ENCODE measurements at places on chromosomes 1 and 21.

GRCh38 chr1:97385536-97386277, 535.1 kb downstream of the DPYD start:
- DNase-seq, result no peak
- H3K4me3 ChIP-seq, result no peak overlapping the region
- H3K27me3 ChIP-seq, result no peaks in the 10 kb centered on the region
- peaks cover 28% of the 10 kb centered on the region for H3K36me3 ChIP-seq

- H3K27ac ChIP-seq, result peak overlapping the region; percentile 30
- H3K36me3 ChIP-seq, result no peaks in the 10 kb centered on the region
- H3K4me1 ChIP-seq, result peaks cover 16% of the 10 kb centered on the region
- peak; percentile 62 for DNase-seq
- peaks cover 15% of the 10 kb centered on the region for H3K27me3 ChIP-seq
These were observed 204.3 kb downstream of the KCNJ6 start for GRCh38 chr21:37711836-37712568.

DNA sequence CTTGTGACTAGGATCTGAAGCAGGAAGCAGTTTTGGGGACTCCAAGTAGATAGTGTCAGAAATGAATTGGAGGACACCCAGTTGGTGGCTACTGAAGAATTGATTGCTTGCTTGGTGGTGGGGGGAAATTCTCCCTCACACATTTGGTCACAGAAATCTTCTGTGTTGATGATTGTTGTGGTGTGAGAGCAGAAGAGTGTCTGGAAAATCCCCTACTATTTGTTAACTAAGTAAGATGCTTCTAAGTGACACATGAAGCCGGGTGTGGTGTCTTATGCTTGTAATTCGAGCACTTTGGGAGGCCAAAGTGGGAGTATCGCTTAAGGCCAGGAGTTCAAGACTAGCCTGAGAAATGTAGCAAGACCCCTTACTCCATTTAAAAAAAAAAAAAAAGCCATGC, 22.5 kb upstream of the IPP start:
- peaks cover 3% of the 10 kb centered on the region for H3K27me3 ChIP-seq
- no peak overlapping the region for H3K27ac ChIP-seq
- DNase-seq, result no peak
- peaks cover 17% of the 10 kb centered on the region for H3K4me1 ChIP-seq
- H3K4me3 ChIP-seq, result no peak overlapping the region

GRCh38 chr1:202155478-202156021, 4.9 kb downstream of the PTPN7 start:
- H3K27ac ChIP-seq, result no peak overlapping the region
- peaks cover 10% of the 10 kb centered on the region for H3K4me1 ChIP-seq
- no peaks in the 10 kb centered on the region for H3K36me3 ChIP-seq
- H3K4me3 ChIP-seq, result no peak overlapping the region

DNA sequence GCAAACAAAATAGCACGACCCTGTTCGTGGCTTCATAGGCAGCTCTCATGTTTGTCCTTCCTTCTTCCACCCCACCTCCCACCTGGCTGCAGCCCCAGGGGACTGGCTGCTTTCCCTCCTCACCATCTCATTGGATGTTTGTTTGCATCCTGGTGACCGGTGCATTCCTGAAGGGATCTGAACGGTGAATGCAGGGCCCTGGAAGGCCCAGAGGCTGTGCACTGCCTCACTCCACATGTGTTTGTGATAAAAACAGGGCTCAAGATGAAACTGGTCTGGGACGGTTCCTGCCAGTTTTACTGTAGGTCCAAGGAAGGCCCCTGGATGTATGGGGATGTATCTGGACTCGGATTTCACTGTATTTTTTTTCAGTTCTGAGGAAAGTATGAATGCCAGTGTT, 42.8 kb downstream of the CNN3 start:
- H3K4me1 ChIP-seq, result peaks cover 27% of the 10 kb centered on the region
- H3K27me3 ChIP-seq, result 0 out of 2 replicates have a peak, but pooled peaks cover 5% of the 10 kb centered on the region
- DNase-seq, result peak; percentile 80
- no peaks in the 10 kb centered on the region for H3K36me3 ChIP-seq

DNA sequence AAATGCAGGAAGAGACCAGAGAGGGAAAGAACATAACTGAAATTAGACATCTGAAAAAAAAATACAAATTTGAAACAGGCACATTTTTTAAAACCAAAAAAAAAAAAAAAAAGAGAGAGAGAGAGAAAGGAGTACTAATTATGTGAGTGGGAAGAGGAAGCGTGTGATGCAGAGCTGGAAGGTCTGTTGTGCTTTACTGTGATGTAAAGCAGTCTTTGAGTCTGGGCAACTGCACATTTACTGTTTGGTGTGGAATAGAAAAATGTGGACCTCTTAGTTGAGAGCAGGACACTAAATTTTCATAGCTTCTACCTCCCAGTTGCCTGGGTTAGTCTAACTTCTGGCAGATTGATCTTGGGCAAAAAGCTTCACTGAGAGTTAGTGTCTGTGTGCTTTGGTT, 16.5 kb downstream of the LHX9 start:
- H3K4me3 ChIP-seq, result no peak overlapping the region
- no peaks in the 10 kb centered on the region for H3K27me3 ChIP-seq
- H3K36me3 ChIP-seq, result peaks cover 31% of the 10 kb centered on the region
- H3K4me1 ChIP-seq, result peaks cover 45% of the 10 kb centered on the region

DNA sequence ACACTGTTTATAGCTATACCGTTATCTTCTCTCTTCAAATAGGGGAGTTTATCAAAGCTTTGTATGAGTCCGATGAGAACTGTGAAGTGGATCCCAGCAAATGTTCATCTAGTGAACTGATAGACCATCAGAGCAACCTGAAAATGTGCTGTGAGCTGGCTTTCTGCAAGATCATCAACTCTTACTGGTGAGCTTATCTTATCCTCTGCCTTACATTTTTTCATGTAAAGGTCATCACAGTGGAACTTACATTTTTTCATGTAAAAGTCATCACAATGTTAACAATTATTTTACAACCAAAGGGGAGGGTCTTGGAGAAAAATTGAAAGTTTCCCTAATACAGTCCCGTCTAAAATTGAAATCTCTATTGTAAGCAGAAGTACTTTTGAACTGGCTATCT, 45.2 kb downstream of the CLEC20A start:
- H3K27ac ChIP-seq, result peak overlapping the region; percentile 78
- peak; percentile 55 for DNase-seq
- H3K27me3 ChIP-seq, result peaks cover 1% of the 10 kb centered on the region
- peaks cover 30% of the 10 kb centered on the region for H3K36me3 ChIP-seq
- H3K4me1 ChIP-seq, result peaks cover 46% of the 10 kb centered on the region

DNA sequence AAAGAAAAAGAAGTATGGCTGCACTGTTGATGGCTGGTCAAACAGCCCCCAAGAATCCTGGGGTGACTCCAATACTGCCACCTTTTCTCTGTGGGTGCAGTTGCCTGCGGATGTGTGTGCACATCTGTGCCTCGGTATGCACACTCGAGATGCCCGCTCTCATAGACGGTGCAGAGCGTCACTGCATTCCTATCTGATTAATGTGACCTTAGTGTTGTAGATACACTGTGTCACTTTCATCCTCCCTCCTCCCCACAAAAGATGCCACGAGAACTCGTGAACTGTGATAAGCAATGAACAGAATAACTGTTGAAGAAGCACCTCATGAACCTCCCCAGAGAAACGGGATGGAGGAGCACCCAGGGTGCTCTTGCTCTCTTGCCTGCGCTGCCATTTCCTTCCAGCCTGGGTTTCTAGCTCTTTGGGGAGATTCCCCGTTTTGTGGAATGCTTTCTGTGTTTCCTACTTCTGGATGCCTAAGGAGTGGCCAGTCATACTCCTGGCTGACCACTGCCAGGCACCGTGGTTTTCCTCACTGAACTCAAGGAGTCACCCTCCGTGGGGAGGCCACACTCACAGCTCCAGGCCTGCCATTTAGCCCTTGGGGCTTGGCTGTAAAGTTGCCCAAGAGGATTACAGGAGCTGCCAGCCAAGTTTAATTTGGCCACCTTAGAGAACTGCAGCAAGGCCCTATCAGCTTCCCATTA, 32.0 kb downstream of the NTPCR start:
- no peaks in the 10 kb centered on the region for H3K27me3 ChIP-seq
- no peak overlapping the region for H3K4me3 ChIP-seq
- peak overlapping the region; percentile 63 for H3K27ac ChIP-seq
- peak; percentile 49 for DNase-seq

DNA sequence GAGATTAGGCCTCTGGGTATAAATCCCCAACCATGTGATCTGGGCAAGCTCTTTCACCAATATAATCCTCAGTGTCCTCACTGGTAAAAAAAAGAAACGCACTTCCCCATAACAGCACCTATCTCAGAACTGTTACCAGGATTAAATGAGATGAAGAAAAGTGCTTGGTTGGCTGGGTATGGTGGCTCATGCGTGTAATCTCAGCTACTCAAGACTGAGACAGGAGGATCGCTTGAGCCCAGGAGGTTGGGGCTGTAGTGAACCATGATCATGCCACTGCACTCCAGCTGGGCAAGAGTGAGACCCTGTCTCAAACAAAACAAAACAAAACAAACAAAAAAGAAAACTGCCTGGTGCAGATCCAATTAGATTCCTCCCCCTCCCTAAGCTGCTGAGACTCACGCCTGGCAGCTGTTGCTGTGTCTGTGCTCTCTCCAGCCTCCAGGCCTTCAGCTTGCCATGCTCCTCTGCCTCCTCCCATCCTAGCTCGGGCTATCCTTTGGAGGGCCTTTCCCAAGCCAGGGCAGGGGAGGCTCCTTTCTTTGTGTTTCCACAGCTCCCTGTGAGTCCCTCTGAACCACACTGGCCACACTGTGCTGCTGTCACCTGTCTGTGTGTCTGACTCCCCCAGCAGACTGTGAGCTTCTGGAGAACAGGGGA, 19.0 kb downstream of the CYB5RL start:
- no peaks in the 10 kb centered on the region for H3K4me1 ChIP-seq
- no peak overlapping the region for H3K27ac ChIP-seq
- no peak overlapping the region for H3K4me3 ChIP-seq
- peaks cover 2% of the 10 kb centered on the region for H3K36me3 ChIP-seq

GRCh38 chr1:77642196-77642595, 40.3 kb downstream of the ZZZ3 start:
- H3K27me3 ChIP-seq, result no peaks in the 10 kb centered on the region
- H3K27ac ChIP-seq, result no peak overlapping the region
- H3K4me1 ChIP-seq, result peaks cover 46% of the 10 kb centered on the region
- H3K36me3 ChIP-seq, result peaks cover 28% of the 10 kb centered on the region
- DNase-seq, result no peak
- no peak overlapping the region for H3K4me3 ChIP-seq

DNA sequence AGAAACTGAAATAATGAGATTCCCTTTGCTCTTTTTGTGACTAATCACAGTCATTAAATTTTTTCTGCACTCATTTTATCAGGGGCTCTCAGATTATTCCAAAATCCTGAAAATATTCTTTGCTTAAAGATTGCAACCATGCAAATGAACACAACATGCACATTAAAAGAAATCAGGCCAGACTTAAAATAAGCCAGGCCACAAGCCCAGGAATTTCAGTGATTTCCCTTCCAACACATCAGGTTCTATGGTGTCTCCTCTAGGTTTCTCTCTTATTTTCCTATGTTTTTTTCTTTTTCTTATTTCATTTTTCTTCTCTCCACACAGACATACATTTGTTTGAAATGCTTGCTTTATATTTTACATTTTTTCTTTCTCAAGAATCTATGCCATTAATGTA, 65.3 kb downstream of the NIBAN1 start:
- no peaks in the 10 kb centered on the region for H3K36me3 ChIP-seq
- no peak for DNase-seq
- H3K4me3 ChIP-seq, result no peak overlapping the region
- H3K27ac ChIP-seq, result no peak overlapping the region
- H3K27me3 ChIP-seq, result no peaks in the 10 kb centered on the region
- H3K4me1 ChIP-seq, result peaks cover 48% of the 10 kb centered on the region

- H3K36me3 ChIP-seq, result no peaks in the 10 kb centered on the region
- H3K4me1 ChIP-seq, result peaks cover 19% of the 10 kb centered on the region
- H3K27ac ChIP-seq, result no peak overlapping the region
- H3K27me3 ChIP-seq, result peaks cover 10% of the 10 kb centered on the region
- no peak overlapping the region for H3K4me3 ChIP-seq
These were observed 26.4 kb downstream of the SHISAL2A start for GRCh38 chr1:52659356-52659755.

DNA sequence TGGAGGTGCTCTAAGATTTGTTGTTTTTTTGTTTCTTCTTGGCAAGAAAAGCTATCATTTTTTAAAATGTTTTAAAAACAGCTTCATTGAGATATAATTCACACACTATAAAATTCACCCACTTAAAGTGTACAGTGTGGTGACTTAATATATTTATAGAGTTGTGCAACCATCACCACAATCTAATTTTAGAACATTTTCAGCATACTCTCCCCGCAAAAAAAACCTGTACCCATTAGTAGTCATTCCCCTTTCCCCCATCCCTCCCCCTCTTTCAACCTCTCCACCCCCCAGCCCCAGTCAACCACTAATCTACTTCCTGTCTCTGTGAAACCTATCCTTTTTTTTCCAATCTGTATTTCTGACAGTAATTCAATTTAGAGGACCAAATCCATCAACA, 30.6 kb downstream of the ZC3H11B start:
- DNase-seq, result no peak
- no peaks in the 10 kb centered on the region for H3K27me3 ChIP-seq
- no peak overlapping the region for H3K27ac ChIP-seq

DNA sequence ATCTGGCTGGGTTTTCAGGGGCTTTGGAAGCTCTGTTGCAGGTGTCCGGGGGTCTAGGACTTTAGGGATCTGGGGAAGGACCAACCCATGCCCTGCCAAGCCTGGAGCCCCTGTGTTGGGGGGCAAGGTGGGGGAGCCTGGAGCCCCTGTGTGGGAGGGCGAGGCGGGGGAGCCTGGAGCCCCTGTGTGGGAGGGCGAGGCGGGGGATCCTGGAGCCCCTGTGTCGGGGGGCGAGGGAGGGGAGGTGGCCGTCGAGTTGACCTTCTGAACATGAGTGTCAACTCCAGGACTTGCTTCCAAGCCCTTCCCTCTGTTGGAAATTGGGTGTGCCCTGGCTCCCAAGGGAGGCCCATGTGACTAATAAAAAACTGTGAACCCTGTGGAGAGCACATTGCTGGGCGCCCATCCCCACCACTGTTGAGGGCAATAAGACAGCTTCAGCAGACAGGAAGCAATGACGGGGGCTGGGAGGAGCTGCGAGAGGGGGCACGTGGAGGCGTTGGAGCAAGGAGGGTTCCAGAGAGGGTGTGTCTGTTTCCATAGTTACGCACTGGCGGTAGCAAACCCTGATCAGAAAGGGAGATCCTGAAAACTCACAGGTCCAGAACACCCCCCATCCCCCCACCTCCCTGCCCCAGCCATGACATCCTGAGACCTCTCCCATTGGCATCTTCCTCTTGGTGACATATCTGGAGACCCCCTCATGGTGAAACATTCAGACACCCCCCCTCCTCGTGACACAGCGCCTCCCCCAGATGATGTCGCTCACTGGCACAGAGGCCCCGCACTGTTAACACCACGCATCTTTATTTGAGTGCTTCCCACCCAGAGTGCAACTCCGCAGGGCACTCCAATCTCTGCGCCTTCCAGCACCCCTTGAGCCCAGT, 8.4 kb downstream of the MYBPH start:
- H3K4me3 ChIP-seq, result no peak overlapping the region
- no peak for DNase-seq
- no peaks in the 10 kb centered on the region for H3K36me3 ChIP-seq
- no peaks in the 10 kb centered on the region for H3K4me1 ChIP-seq

GRCh38 chr1:180215856-180216625, 14.0 kb upstream of the LHX4 start:
- DNase-seq, result no peak
- peaks cover 14% of the 10 kb centered on the region for H3K4me1 ChIP-seq
- H3K4me3 ChIP-seq, result no peak overlapping the region
- H3K27me3 ChIP-seq, result peaks cover 23% of the 10 kb centered on the region
- H3K36me3 ChIP-seq, result no peaks in the 10 kb centered on the region

- peaks cover 44% of the 10 kb centered on the region for H3K27me3 ChIP-seq
- H3K4me3 ChIP-seq, result peak overlapping the region; percentile 99
- peak; percentile 81 for DNase-seq
- H3K27ac ChIP-seq, result peak overlapping the region; percentile 96
These were observed 3.7 kb upstream of the CCN1 start for GRCh38 chr1:85576642-85577418.

Data from HFFc6 (cell line).